ENCODE measurements at places on chromosomes 3 and 15.

- no peak for DNase-seq
Observed at GRCh38 chr15:73716417-73716816, 32.2 kb downstream of the CD276 start.

GRCh38 chr3:126661532-126662364 lies 6.8 kb upstream of the TXNRD3 start:
- DNase-seq: no peak

GRCh38 chr15:58736018-58736643 lies 13.4 kb downstream of the ADAM10 start:
- no peak for DNase-seq

- no peak for DNase-seq
Observed at GRCh38 chr15:33859992-33860545, 108.2 kb upstream of the CHRM5 start.

GRCh38 chr3:117856354-117856753 lies 1146.8 kb downstream of the TUSC7 start:
- no peak for DNase-seq

DNA sequence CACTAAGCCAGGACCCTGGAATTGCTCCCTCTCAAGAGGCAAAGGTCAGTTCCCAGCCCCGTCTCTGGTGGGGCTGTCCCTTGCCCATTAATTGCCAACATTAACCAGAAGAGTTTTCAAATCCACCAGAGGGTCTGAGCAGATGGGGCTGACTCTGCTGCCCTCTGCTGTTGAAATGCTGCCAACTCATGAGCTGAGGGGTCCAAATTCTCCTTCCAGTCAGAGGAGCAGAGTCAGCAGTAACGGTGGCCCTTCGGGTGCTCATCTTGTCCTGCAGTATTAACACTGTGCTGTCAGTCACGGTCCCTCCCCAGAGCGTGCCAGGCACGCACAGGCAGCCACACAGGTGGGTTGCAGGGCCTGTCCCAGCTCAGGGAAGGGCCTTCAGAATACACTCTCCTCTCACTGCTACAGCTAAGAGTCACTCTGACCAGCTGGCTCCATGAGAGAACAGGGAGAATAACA lies 10.7 kb upstream of the SPTBN5 start:
- DNase-seq: peak; percentile 57

GRCh38 chr15:49361370-49361769 lies 61.7 kb upstream of the FGF7 start:
- no peak for DNase-seq

GRCh38 chr15:50576166-50576565 lies 29.7 kb upstream of the USP50 start:
- no peak for DNase-seq

DNA sequence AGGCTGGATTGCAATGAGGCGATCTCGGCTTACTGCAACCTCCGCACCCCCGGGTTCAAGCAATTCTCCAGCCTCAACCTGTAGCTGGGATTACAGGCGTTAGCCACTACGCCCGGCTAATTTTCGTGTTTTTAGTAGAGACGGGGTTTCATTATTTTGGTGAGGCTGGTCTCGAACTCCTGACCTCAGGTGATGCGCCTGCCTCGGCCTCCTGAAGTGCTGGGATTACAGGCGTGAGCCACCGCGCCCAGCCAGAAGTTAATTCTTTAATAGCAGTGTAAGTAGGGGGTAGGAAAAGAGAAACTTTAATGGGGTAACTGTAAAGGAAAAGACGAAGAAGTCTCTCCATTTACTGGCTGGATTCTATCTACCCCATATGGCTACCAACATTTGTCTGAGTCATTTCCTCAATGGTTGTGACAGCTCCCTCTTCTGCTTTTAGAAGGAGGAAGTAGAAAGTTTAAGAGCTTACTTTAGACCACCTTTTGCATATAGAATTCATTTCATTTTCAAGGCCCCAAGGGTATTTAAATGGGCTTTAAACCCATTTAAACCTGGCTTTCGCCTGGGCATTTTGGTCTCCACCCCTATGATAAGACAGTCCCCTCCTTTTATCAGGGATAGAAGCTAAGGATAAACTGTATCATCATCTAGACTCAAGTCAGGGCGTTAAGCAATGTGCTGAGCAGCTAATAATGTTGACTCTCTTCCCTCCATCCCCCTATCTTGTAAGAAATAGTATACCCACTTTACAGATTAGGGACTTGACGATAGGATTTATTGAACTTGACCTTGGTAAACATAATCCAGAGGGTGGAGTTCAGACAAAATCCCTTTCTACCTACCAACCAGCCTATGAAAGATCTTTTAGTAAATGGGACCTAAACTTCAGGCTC lies 1.1 kb upstream of the CDV3 start:
- no peak for DNase-seq

DNA sequence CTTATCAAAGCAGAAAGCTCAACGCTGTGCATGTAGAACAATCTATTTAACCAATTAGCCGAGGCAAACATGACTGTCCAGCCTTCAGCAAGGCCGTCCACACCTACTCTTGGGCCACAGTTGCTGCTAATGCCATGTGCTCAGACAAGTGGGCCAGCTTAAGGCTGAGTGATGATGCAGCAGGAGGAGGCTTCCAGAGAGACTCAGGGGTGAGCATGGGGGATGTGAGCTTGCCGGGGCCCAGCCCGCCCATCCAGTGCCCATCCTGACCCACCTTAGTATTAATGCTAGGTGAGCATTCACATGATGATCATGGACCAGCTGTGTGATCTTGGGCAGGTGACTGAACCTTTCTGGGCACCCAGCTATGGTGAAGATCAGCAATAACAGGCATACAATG lies 150.1 kb downstream of the TPRA1 start:
- DNase-seq: no peak

DNA sequence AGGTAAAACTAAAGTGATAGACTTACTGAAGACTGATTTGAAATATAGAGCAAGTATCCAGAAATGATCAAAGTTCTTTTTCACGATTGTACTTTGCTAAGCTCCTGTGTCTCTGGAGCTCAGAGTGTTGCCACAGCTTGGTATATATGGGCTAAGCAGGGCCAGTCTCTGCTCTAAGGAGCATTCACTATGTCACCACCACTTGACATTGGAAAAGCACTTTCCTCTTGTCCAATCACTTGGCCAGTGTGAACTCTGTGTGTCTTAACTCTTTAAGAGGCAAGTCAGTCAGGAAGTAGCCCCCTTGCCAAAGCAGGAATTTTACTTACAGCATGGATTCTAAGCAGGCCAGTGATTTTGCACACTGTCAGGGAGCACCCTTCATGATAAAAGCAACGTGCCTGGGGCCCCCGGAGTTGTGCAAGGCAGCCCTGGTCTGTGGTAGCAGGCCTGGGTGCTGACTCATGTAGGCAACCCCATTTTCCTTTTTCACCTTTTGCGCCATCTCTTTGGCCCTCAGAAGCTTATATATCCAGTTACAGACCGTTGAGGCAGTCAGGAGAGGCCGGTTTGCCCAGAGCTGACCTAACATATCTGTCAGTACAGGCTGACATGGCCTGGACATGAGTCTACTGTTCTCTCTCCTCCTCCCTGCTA lies 73.0 kb downstream of the HCN4 start:
- no peak for DNase-seq

DNA sequence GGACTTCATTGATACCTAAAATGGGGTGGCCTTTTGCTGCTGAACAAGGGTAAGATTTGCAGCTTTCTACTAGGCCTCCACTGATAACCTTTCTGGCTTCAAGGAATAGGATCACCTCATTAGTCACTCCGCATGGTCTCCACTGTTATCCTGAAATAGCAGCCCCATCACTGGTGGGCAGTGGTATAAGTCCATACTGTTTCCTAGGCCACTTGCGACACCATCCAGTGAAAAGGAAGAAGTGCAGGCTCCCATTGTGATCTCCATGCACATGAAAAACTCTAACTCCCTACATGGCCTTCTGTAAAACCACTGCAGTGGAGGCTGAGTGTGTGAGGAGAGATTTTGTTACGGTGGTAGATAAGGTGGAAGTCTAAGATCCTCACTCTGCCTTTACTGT lies 1455.9 kb downstream of the SI start:
- DNase-seq: no peak

DNA sequence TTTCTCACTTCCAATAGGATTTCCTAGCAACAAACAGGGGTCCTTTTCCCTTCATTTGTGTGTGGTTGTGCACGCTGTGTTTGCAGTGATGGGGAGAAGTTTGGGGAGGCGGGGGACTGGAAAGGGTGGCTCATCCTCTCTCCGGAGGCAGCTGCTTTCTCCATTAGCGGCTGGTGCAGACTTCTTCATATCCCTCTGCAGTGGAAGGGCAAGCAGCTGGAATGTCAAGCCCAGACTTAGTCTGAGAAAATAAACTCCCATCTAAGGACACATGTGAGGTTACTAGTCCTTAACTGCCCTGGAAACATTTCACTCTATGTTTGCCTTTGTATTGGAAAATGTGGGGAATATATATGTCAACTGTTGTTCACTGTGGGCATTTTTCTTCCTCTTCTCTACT lies 467.0 kb upstream of the RASGRP1 start:
- no peak for DNase-seq

- no peak for DNase-seq
Observed at GRCh38 chr3:126487151-126487771, 11.6 kb upstream of the ZXDC start.

DNA sequence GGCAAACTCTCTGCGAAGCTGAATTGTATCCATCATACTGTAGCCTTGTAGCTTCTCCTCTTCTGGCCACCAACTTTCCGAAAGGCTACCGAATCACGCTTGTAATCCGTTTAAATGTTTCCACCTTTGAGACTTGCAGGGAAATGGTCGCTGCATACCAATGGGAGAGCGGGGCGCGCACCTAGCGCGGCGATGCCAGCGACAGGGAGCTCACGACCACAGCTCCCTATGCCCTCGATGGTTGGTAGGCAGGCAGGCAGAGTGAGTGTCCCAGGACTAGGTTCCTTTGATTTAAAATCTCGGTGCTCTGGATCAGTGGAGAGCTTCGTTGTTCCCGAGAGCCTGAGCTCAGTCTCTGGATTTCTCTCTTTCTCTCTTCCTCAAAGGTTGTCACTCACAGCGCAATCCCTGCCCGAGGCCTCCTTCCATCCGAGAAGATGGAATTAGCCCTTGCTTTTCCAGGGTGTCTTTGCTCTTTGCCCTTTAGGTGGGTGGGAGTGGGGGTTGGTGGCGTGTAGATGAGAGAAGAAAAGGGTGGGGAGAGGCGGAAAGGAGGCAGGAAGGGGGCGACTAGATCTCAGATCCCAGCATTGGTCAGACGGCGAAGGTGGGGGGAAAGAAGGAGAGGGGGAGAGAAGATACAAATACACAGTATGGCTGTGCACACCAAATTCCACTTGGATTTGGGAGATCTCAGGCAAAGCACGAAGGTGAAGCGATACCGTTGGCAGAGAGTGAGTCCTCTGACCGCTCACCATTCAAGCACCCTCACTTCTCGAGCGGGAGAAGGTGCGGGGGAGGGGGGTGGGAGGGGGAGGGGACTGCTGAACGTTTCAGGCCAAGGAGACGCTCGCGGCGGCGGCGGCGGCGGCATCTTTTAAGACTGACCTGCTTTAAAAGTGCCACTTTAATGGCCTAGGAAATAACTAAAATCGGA lies at the start of gene SLITRK3:
SLITRK3 (minus strand) TSS at position 745 of the 937 bp plus-strand sequence. CDS start 5,554 bp downstream, outside the sequence.
- no peak for DNase-seq

DNA sequence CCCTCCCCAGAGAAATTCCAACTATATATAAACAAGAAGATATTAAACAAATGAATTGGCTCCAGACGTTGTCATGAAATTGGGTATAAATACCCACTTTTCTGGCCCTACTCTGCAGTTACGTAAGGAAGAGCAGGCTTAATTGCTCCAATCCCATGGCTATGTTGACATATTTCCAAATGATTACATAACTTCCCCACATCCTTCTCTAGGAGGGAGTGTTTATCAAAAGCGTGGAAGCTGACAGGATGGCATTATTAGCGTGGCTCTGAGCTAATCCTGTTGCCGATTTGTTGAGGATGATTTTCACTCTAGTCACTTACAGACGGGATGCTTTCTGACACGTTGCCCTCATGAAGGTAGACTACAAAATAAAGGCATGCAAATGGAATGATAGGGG lies 347.5 kb upstream of the TMCO5A start:
- no peak for DNase-seq

- no peak for DNase-seq
Observed at GRCh38 chr3:122992676-122993075, 34.9 kb downstream of the SEMA5B start.

DNA sequence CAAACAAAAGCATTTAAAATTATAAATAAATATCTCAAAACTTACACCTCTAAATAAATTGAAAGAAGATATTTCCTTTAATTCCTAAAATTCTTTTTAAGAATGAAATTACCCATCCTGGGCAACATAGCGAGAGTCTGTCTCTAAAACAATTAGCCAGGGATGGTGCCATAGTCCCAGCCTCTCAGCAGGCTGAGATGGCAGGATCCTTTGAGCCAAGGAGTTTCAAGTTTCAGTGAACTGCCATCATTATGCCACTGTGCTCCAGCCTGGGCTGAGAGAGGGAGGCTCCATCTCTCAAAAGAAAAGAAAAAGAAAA lies 25.4 kb downstream of the AADAC start:
- DNase-seq: no peak

DNA sequence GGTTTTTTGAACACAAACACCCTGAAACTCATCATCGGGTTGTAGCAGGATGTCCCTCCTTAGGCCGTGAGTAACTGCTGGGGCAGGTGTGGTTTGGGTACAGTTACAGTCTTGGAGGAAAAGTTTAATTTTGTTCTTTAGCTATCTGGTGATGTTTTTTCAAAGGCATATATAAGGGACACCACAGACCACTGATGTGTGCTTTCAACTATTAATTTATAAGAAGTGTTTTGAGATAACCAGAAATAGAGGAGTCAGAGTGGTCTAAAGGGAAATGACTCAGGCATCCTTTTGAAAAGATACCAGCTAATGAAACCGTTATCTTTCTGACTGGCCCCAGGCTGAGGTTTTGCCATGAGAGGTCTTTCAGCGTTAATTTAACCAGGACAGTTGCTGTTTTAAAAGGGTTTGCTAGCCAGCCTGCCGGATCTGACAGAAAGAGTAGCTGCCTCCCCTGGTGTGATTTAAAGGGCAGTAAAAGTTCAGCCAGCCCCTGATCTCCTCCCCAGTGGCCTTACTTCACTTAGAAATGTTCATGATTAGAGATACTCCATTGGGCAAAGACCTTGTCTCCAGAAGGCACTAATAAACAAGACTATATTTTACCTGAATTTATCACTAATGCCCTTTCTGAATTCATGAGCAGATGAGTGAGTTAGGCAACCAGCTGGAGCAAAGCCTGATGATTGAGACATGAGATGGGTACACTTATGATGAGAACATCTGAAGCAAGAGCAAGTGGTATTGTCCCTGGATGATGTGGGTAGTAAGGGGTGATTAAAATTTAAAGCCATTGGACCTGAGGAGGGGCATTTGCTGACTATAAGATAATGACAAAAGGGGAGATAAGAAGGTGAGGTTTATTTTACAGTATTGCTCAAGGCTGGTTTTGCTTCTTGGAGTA lies 482.5 kb upstream of the TBL1XR1 start:
- no peak for DNase-seq

DNA sequence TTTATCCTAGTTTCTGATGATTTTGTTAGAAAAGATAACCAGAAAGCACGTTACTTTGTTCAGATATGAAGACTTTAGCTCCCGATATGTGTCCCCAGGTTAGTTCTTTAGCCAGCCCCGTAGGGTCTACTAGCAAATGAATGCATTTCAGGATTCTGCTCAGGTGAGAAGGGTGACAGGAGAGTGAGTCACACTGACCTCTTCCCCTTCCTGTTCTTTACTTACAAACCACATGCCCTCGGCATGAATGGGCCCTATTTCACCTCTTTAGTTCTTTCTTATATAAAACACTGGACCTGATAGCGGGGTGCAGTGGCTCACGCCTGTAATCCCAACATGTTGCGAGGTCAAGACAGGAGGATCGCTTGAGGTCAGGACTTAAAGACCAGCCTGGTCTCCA lies 98.4 kb downstream of the SLC49A4 start:
- no peak for DNase-seq
